Effector memory CD4-positive, alpha-beta T cell (primary cell): ENCODE measurements at places on chromosomes 7 and 10.

GRCh38 chr10:22391600-22391999 is 46.3 kb downstream of the SPAG6 start:
- DNase-seq: no peak

- no peak for DNase-seq
Measured at GRCh38 chr7:42831718-42832522, 80.0 kb downstream of the C7orf25 start.

DNA sequence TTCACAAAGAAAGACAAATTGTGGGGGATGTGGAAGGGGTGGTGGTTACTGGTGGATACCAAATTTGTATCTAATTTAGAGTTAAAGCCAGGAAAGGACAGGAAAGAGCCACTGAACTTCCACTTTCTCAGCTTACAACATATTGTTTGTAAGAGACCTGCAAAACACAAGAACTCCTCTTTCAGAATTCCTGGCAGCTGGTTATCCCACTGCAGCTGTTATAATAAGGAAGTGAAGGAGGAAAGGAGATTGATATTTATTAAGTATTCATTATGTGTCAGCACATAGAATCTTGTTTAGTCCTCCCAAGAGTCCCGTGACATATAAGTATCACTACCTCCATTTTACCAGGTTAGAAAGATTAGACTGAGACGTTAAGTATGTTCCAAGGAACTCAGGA is 481.7 kb downstream of the PHTF2 start:
- no peak for DNase-seq

- no peak for DNase-seq
Measured at GRCh38 chr10:109022417-109023049, 900.8 kb downstream of the XPNPEP1 start.

DNA sequence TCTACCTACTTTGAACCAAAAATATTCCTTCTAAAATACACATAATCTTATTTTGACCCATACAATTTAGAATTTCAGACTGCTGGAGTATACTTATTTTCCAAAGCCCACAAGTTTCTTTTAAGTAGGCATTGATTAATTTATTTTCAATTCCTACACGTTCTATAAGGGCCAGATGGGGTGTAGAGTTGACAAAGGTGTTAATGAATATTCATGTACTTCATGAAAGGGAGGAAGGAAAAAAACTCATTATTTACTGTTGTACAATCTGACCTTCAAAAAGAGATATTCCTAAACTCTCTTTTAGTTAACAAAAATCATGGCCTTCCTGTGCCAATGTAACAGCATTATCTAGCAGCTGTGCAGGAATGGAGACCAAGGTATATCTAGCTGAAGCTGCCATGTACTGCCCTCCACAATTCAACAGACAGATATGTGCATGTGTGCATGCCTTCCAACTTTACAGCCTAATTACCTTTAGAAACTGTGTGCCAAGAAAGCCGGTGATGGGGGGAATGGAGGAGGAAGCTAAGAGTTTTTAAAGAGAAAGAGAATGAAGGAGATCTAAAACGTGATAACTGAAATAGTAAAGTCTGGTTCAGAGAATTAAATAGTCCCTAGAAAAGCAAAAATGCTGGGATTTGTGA is 108.9 kb downstream of the UPF2 start:
- DNase-seq: no peak
